ENCODE measurements at places on chromosomes 5 and 9.

GRCh38 chr9:116475201-116475600 lies 211.9 kb upstream of the TRIM32 start:
- peaks cover 11% of the 10 kb centered on the region for H3K36me3 ChIP-seq
- H3K27me3 ChIP-seq: no peaks in the 10 kb centered on the region
- no peak for DNase-seq
- H3K27ac ChIP-seq: no peak overlapping the region
- H3K4me3 ChIP-seq: no peak overlapping the region

DNA sequence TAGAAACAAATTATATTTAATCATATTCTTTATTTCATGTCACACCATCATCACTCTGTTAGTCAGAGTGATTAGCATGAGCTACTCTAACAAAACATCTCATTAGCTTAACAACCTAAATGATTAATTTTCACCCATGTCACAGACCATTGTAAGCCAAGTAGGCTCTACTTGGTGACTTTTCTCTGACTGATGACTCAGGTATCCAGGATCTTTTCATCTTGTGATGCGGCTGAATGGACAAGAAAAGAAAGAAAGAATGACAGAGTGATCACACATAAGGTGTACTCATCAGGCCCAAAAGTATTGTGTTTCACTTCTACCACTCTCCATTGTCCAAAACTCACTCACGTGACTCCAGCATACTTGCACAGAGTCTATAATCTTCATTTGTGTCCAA lies 299.3 kb downstream of the ANXA1 start:
- H3K27ac ChIP-seq: no peak overlapping the region
- H3K4me1 ChIP-seq: no peaks in the 10 kb centered on the region
- H3K36me3 ChIP-seq: no peaks in the 10 kb centered on the region
- no peak for DNase-seq
- no peaks in the 10 kb centered on the region for H3K27me3 ChIP-seq

DNA sequence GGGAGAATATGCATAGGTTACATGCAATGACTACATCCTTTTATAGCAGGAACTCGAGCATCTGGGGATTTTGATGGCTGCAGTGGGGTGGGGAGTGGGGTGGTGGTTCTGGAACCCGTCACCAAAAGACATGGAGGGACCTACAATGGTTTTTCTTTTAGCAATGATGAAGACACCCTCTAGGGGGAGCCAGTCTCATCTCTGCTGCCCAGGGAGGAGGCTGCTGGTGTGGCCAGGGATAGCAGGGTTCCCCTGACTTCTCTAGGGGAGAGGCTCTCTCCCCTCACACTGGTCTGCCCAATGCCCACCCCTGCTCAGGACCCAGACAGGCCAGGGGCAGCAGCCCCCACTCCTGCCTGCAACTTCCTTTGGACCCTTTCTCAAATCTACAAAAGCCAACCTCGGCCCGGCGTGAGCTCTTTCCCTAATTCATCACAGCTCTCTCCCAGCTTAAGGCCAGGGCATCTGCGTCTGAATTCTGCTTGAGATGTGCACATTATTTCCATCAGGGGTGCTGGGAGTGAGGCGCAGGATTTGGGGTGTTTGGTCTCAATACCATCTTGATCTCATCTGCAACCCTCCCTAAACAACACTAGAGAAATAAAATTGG lies 73.6 kb upstream of the RETREG1 start:
- H3K4me1 ChIP-seq: no peaks in the 10 kb centered on the region
- H3K27ac ChIP-seq: no peak overlapping the region
- no peaks in the 10 kb centered on the region for H3K36me3 ChIP-seq
- DNase-seq: peak; percentile 38
- no peak overlapping the region for H3K4me3 ChIP-seq

DNA sequence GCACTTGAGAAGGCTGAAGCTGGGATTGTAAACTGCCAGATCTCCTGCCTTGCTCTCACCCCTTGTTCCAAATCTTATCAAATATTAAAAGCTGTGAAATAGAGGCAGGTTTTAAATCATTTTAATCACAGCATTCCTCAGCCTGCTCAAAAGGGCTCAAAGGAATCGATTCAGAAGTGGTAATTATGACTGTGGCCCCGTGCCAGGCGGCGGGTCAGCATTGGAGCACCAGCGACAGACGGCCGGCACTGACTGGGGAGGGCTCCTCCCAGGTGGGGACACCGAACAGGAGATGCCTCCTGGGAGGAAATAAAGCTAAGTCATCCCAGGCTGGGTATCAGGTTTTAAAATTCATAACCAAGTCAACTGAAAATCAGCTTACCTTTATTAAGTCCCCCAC lies 66.7 kb downstream of the KCNIP1 start:
- H3K4me3 ChIP-seq: no peak overlapping the region
- H3K36me3 ChIP-seq: no peaks in the 10 kb centered on the region
- H3K27ac ChIP-seq: no peak overlapping the region

DNA sequence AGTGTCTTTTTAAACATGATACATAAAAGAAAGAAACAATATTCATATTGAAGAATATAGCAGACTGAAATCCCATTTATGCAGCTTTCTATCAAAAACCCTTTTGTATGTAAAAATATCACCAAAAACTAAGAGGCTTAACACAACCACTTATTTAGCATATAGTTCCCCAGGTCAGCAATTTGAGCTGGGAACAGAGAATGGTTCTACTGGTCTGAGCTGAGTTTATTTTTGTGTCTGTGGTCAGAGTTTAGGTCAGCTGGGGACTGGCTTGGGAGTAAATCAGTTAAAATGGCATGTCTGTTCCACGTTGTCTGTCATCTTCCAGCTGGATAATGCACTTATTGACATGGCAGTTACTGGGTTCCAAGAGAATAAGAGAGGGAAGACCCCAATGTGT lies 165.0 kb downstream of the TMEM232 start:
- no peak overlapping the region for H3K27ac ChIP-seq
- H3K36me3 ChIP-seq: no peaks in the 10 kb centered on the region
- no peak for DNase-seq
- peaks cover 2% of the 10 kb centered on the region for H3K27me3 ChIP-seq

- no peaks in the 10 kb centered on the region for H3K4me1 ChIP-seq
- no peak overlapping the region for H3K27ac ChIP-seq
- H3K27me3 ChIP-seq: no peaks in the 10 kb centered on the region
- H3K4me3 ChIP-seq: no peak overlapping the region
Observed at GRCh38 chr5:107072967-107073366, 597.8 kb downstream of the EFNA5 start.

GRCh38 chr5:157575381-157576020 lies at the start of gene ADAM19:
ADAM19 (minus strand) TSS chr5:157575775; CDS start chr5:157575696, 79 bp downstream.
- DNase-seq: peak; percentile 33
- peaks cover 27% of the 10 kb centered on the region for H3K27me3 ChIP-seq

DNA sequence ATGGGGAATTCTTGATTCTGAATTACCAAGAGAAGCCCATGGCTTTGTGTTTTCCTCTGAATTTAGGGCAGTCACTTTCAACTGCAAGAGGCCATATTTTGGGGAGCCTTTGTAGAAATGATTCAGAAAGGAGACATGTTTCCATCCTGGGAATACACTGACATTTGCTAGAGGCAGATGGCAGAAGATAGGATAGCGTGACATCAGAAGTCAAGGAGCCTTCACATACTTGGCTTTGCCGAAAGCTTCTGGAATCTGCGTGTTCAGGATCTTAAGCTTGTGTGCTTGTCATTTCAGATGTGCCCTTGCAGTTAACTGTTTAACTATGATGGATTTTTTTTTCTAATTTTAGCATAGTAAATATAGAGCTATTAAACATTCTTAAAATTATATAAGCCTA lies 296.2 kb downstream of the ARHGEF28 start:
- no peak overlapping the region for H3K27ac ChIP-seq
- H3K27me3 ChIP-seq: peaks cover 4% of the 10 kb centered on the region
- H3K4me1 ChIP-seq: no peaks in the 10 kb centered on the region
- no peak for DNase-seq
- H3K4me3 ChIP-seq: no peak overlapping the region
- H3K36me3 ChIP-seq: no peaks in the 10 kb centered on the region

- peaks cover 33% of the 10 kb centered on the region for H3K27me3 ChIP-seq
- H3K36me3 ChIP-seq: no peaks in the 10 kb centered on the region
- no peak overlapping the region for H3K4me3 ChIP-seq
- H3K4me1 ChIP-seq: no peaks in the 10 kb centered on the region
- no peak overlapping the region for H3K27ac ChIP-seq
- DNase-seq: no peak
Observed at GRCh38 chr5:115496936-115497576, 47.5 kb downstream of the FEM1C start.

- no peaks in the 10 kb centered on the region for H3K4me1 ChIP-seq
- no peak overlapping the region for H3K27ac ChIP-seq
- H3K27me3 ChIP-seq: no peaks in the 10 kb centered on the region
- peaks cover 11% of the 10 kb centered on the region for H3K36me3 ChIP-seq
- H3K4me3 ChIP-seq: no peak overlapping the region
Observed at GRCh38 chr5:99045871-99046270, 117.1 kb upstream of the CHD1 start.

GRCh38 chr5:132687995-132688394 lies 14.2 kb downstream of the IL4 start:
- no peak overlapping the region for H3K4me3 ChIP-seq
- peaks cover 40% of the 10 kb centered on the region for H3K4me1 ChIP-seq
- H3K36me3 ChIP-seq: peaks cover 3% of the 10 kb centered on the region

GRCh38 chr5:138969323-138970002 lies 94.3 kb upstream of the LRRTM2 start:
- no peaks in the 10 kb centered on the region for H3K36me3 ChIP-seq
- H3K4me3 ChIP-seq: no peak overlapping the region
- H3K27ac ChIP-seq: no peak overlapping the region
- H3K4me1 ChIP-seq: no peaks in the 10 kb centered on the region

DNA sequence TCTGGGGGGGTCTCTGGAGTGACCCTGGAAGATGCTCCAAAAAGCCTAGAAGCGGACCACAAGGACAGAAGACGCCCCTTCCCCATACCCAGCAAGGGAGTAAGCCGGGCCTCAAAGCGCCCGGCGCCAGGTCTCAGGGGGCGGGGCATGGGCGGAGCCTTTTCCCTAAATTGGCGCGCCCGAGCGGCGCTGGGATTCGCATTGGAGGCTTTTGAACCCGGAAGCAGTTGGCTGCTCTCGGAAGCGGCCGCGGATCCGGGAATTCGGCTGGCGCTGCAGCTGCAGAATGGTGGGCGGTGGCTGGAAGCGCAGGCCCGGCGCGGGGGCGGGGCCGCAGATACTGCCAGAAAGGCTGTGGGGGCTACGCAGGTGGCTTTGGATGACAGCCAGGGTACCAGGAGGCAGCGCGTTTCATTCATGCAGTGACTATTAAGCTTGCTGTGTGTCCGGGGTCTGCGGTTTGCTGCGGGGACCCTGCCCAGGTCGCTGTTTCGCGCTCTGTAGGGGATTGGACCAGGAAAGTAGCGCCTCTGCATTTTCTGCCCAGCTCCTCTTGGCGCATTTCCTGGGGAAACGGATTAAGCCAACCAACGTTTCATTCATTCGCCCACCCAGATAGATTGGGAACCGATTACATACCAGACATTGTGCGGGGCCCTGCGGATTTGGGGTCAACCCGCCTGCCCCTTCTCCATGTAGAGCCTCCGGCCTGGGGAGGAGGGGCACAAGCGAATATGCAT lies 83.0 kb upstream of the FREM1 start:
- H3K27ac ChIP-seq: peak overlapping the region; percentile 63
- peaks cover 25% of the 10 kb centered on the region for H3K4me1 ChIP-seq
- H3K4me3 ChIP-seq: peak overlapping the region; percentile 79
- H3K36me3 ChIP-seq: peaks cover 3% of the 10 kb centered on the region

DNA sequence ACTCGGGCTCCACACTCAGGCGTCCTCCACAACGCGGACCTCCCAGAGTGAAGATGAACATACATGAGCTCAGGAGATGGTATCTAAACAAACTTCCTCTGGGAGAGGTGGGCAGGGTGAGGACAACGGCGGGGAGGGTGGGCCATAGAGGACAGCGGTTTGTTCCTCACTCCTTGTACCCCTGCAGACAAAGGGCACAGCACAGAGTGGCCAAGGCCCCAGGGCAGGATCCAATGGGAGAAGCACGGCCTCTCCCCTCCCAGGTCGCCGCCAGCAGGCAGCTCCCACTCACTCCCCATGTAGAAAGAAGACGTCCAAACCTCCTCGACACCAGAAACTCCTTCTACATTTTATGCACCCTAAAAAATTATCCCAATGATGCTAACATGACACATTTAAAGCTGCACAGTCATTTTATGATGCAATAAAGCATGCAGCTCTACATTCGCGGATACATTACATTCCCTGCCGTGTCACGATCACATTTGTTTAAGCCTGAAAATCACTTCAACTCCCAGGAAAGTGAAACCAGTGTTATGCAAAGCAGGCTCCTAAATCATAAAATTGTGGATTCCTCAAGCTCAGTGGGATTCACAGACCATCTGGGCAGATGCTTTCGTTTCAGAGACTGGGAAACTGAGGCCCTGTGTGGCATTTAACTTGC lies 87.5 kb upstream of the SARDH start:
- no peak overlapping the region for H3K4me3 ChIP-seq
- H3K4me1 ChIP-seq: no peaks in the 10 kb centered on the region
- H3K27me3 ChIP-seq: no peaks in the 10 kb centered on the region
- no peak overlapping the region for H3K27ac ChIP-seq
- no peaks in the 10 kb centered on the region for H3K36me3 ChIP-seq
- no peak for DNase-seq

DNA sequence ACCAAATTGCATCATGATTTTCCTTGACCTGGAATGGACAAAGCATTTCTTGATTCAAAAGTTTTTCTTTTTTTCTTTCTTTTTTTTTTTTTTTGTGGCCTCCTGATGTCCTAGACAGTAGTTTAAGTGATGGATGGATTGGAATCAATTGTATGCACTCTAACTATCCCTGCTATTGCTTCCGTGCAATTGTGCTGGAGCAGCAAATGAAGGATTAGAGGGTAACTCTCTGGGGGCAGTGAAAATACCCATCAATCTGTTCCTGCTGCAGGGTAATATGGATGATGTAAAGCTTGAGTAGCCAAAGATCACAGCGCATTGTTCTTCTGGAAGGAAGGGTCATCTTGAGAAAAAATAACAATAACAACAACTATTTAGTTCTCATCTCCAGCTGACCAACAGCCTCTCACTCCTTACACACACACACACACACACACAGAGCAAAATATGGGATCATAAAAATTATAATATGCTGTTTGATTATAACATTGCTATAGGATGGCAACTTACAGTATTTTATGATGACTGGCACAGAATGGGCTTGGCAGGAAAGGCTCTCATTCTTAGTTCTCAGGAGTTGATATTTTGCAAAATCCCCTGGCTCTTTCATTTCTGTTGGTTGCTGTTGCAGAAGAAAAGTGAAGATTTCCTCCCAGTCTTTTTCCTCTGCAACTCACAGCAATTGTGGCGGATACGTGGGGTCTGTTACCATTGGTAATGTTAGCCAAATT lies 160.9 kb upstream of the DMAC1 start:
- H3K4me1 ChIP-seq: peaks cover 8% of the 10 kb centered on the region
- DNase-seq: no peak
- H3K27ac ChIP-seq: no peak overlapping the region
- no peaks in the 10 kb centered on the region for H3K36me3 ChIP-seq
- H3K4me3 ChIP-seq: no peak overlapping the region
- H3K27me3 ChIP-seq: no peaks in the 10 kb centered on the region

All from activated CD8-positive, alpha-beta T cell treated with anti-CD3 and anti-CD28 coated beads for 36 hours (primary cell).